Stimulated activated CD4-positive, alpha-beta T cell treated with anti-CD3 and anti-CD28 coated beads, Interleukin-2, amount 100 ng/mL, for 24 hours (primary cell): ENCODE measurements at places on chromosomes 5 and 9.

DNA sequence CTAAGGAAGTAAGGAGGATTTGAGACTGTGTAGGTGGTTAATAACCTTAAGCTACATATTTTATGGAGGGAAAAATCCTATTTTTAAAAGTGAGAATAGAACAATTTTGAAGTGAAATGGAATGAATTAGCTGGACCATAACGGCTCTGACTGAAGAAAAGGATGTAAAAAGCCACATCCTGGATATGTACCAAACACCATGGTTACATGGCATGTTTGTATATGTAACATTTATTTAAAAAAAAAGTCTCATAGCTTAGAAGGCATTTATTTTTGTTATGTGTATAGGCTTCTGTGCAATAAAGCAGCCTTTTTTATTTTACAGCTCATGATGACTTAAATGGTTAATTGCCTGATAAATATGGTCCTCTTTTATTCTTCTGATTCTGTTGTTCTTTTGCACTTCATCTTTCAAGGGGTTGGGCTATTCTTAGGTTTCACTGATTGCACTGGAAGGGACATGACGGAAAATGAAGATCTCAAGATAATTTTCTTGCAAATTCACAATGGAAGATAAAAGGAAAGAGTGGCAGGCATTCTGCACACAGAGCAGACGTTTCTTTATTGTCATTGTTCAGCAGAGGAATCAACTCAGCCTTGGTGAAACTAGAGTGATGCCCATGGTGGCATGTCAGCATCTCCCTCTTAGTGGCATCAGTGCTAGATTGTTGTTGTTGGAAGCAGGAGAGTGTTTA lies 63.1 kb downstream of the DOCK8 start:
- no peak for DNase-seq

- no peak for DNase-seq
Observed at GRCh38 chr5:172533058-172533398, 78.7 kb upstream of the SH3PXD2B start.

DNA sequence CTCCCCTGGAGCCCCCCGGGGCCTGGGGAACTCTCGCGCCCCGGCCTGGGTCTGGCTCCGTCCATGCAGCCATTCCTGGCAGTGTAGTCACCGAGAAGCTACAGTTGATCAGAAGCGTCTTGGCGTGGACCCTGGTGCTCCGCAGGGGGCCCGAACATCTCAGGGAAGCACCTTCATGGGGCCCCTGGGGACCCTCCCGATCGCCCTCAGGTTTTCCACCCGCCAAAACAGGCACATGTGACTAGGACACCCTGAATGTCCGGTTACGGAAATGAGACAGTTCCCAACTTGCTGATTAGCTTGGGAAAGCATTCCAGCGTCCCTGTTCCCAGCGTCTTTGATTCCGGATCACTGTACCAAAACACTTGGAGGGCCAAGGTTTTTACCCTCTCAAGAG lies 472 bp downstream of the FBXO4 start:
- DNase-seq = peak; percentile 42

GRCh38 chr5:73117088-73117740 lies 3.2 kb upstream of the TMEM171 start:
- no peak for DNase-seq

DNA sequence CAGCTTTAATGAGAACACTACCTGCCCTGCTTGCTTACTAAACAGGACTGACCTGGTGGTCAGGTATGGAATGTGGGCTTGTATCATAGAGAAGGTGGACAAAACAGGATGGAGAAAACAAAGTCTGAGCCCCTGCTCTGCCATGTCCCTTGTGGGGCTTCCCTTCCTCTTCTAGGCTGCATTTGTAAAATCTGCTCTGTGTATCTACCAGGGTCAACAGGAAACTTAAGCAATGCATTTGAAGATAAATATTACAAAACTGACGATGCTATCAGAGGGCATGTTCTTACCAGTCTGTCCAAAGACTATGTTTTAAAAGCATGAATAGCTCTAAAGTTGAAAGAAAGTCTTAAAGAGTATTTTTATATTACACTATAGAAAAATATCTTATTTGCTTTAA lies 228.7 kb downstream of the DCP2 start:
- no peak for DNase-seq

DNA sequence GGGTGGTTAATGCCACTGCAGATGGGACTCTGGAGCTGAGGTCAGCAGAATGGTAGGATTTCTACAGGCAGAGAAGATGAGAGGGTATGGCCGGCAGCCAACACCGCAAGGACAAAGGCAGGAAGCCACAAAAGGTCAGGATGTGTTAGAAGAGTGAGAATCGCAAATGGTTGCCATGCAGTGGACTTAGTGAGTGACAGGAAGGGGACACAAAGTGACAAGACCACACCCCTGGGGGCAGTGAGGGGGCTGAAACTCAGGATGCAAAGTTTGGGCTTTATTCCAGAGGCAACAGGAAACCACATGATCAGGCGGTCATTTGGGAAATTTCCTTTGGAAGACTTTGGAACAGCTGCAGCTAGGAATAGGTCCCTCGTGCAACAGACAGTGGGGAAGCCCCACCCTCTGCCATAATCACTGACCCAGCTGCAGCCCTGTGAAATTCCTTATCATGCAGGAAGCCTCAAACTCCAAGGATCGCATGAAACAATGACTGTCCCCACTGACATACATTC lies 14.2 kb upstream of the CCDC180 start:
- no peak for DNase-seq

DNA sequence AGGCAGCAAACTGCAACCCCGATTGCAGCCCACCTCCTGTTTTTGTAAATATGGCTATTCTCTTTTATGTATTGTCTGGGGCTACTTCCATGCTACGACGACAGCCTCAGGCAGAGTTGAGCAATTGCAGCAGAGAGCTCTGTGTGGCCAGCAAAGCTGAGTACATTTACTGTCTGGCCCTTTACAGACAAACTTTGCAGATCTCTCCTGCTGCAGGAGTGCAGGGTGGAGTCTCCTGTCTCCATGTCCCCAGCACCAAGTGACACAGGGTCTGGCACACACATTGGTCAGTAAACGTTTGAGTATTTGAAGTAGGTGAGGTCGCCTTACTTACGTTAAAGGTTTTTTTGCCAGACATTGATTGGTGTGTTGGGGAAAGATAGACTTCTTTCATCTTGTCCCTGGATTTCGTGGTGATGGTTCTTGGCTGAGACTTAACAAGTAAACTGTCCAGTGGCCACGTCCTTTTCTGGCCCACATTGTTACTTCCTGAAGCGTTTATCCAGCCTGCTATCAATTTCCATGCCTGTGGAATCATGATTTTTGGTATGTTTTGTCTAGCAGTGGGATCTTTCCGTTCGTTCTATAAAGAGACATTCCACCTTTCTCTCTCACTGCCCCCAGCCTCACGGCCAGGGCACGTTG lies 27.2 kb downstream of the PRRC2B start:
- no peak for DNase-seq

- DNase-seq = no peak
Observed at GRCh38 chr5:38715696-38716095, 130.1 kb upstream of the OSMR start.

DNA sequence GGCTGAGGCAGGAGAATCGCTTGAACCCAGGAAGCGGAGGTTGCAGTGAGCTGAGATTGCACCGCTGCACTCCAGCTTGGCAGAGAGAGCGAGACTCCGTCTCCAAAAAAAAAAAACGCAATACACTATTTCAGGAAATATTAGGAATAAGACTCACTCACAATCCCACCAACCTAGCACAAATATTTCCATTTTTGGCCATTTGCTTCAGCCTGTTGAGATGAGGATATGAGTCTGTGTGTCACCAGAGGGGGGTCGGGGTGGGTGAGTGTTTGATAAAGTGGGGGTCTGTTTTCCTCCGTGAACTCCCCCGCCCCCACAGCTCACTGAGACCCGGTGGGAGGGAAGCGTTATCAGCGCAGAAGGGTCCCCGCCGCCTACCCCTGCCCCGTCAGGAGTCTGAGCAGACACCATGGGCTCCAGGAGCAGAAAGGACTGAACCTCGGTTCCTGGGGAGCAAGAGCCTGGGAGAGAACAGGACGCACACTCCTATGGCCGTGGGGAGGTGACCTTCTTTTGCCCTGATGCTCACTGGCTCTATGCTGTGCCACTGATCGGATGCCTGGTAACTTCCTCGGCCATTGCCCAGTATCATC lies 153.8 kb upstream of the PHYKPL start:
- DNase-seq = no peak

DNA sequence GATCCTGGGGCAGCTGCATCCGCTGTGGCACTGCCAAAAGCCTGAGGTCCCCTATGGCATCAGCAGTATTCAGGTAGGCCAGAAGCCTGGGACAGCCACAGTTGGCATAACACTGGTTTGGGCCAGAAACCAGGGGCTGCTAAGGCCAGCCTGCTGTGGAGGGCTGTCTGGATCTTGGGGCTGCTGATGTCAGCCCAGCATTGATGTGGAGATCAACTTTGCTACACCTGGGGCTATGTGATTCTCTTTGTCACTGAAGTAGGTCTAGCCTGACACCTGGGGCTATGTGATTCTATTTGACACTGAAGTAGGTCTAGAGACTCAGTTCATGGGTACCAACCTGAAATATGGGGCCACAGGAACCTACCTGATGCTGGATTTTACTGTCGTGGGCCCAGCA lies 411.5 kb downstream of the RASEF start:
- DNase-seq = no peak
